SJCRH30 (cell line): ENCODE measurements at places on chromosomes 11 and 22. TPM values are rescaled to one million over a fixed set of nuclear protein-coding genes. Genes with fewer than 3 reads are reported as not detected.

OR6T1 gene
- total RNA-seq = not detected in 2 replicates

TBCEL gene
- total RNA-seq = 16.2 and 18.0 TPM in 2 replicates

IGLL1 gene
- 0.36 TPM in 1 of 2 replicates, not detected in the other for total RNA-seq

BAIAP2L2 gene
- not detected in 2 replicates for total RNA-seq

LRRC4C gene
- total RNA-seq = 0.06 TPM in 1 of 2 replicates, not detected in the other

PLEKHA7 gene
- total RNA-seq = 0.03 TPM in 1 of 2 replicates, not detected in the other

MIOX gene
- total RNA-seq = not detected in 2 replicates

DNA sequence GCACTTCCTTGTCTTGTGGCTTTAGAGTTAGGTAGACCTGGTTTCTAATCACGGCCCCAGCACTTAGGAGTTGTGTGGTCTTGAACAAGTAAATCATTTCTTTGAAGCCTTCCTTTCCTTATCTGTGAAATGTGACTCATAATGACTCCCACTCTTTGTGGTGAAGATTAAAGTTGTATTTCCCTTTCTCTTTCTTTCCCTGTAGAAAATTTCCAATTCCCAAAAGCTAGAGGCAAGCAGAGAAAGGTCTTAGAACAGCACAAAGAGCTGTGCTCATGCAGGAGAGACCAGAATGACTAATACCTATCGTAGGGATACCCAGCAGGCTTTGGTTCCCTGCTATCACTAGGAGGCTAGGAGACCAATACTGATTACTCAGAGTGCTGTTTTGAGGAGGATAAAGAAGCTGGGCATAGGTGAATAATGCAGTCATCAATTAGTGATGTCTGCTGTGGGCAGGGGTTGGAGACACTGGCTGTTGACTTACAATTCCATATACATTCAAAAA is 270.7 kb upstream of the SYN3 start:
- DNase-seq = peak; percentile 10
- H3K27ac ChIP-seq = no peak overlapping the region
- peaks cover 6% of the 10 kb centered on the region; the same call in 1 of the 2 replicates for H3K4me1 ChIP-seq
- H3K4me3 ChIP-seq = no peak overlapping the region

DNA sequence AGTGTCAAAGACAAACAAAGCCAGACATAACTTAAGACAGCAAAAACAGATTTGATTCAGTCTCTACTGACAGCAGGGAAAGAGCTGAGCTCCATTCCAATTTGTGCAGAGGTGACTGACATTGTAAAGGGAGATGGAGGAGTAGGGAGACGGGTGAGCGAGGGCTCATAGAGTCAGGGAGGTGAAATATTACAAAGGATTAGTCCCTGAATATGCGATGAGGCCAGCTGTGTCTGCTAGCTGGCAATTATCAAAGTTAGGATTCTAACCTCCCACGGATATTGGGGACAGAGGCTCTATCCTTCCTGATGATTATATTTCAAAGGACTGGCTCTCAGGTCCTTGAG is 8.3 kb downstream of the PLAAT2 start:
- no peak overlapping the region for H3K4me3 ChIP-seq
- peaks cover 7% of the 10 kb centered on the region for H3K4me1 ChIP-seq
- H3K27me3 ChIP-seq = no peaks in the 10 kb centered on the region
- no peaks in the 10 kb centered on the region for H3K36me3 ChIP-seq
- no peak for DNase-seq

- H3K36me3 ChIP-seq = no peaks in the 10 kb centered on the region
- H3K4me1 ChIP-seq = no peaks in the 10 kb centered on the region
- no peaks in the 10 kb centered on the region for H3K27me3 ChIP-seq
- no peak overlapping the region for H3K27ac ChIP-seq
These were observed 667.0 kb downstream of the NTM start for GRCh38 chr11:132037467-132037862.

GRCh38 chr11:121766991-121767390 is 314.2 kb upstream of the SORL1-AS1 start:
- no peak for DNase-seq
- no peaks in the 10 kb centered on the region for H3K27me3 ChIP-seq
- peaks cover 7% of the 10 kb centered on the region; the same call in 1 of the 2 replicates for H3K4me1 ChIP-seq
- 0 out of 2 replicates have a peak, but pooled peaks cover 3% of the 10 kb centered on the region for H3K36me3 ChIP-seq
- H3K27ac ChIP-seq = no peak overlapping the region

GRCh38 chr22:17272511-17272991 is 53.3 kb upstream of the ADA2 start:
- H3K27ac ChIP-seq = no peak overlapping the region
- H3K36me3 ChIP-seq = no peaks in the 10 kb centered on the region
- H3K27me3 ChIP-seq = no peaks in the 10 kb centered on the region
- H3K4me1 ChIP-seq = peaks cover 13% of the 10 kb centered on the region

DNA sequence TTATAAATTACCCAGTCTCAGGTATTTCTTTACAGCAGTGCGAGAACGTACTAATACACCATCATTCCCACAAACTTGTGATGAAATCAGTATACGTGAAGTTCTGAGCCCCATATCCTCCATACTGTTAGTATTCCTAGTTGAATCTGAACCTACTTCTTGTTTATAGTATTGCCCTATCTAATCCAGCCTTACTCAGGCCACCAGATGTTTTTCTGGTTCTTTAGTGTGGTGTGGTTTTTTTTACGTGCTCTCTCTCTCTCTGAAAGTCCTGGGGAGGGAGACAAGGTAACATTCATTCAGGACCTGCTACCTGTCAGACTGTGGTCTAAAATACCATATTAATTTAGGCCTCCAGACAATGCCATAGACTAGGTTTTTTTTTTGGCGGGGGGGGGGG is 47.6 kb upstream of the TEAD1 start:
- H3K36me3 ChIP-seq = no peaks in the 10 kb centered on the region
- H3K27me3 ChIP-seq = no peaks in the 10 kb centered on the region
- no peak overlapping the region for H3K27ac ChIP-seq
- no peak for DNase-seq
- H3K4me3 ChIP-seq = no peak overlapping the region
- H3K4me1 ChIP-seq = 0 out of 2 replicates have a peak, but pooled peaks cover 5% of the 10 kb centered on the region

DNA sequence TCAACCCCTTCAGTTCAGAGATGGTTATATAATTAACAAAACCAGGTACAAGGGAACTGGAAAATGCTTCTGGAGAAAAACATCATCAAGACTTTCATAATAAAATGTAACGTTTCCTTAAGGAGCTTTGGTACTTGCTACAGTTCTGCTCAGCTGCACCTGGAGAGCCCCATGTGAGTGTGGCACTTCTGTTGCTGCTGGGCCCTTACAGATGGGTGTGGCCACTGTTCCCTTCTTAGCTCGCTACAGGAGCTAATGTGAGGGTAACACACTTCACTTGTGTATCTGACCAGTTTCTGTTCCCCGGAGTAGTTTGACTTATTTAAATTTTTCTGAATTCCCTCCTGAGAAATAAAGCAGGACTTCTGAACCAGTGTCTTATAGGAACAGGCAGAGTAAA is 4.0 kb downstream of the POU2AF3 start:
- H3K27me3 ChIP-seq = no peaks in the 10 kb centered on the region
- H3K27ac ChIP-seq = no peak overlapping the region
- no peak overlapping the region for H3K4me3 ChIP-seq
- H3K36me3 ChIP-seq = no peaks in the 10 kb centered on the region

GRCh38 chr11:13216019-13216710 is 61.4 kb upstream of the BMAL1 start:
- peak overlapping the region; percentile 93 for H3K27ac ChIP-seq
- H3K4me1 ChIP-seq = peaks cover 15% of the 10 kb centered on the region

DNA sequence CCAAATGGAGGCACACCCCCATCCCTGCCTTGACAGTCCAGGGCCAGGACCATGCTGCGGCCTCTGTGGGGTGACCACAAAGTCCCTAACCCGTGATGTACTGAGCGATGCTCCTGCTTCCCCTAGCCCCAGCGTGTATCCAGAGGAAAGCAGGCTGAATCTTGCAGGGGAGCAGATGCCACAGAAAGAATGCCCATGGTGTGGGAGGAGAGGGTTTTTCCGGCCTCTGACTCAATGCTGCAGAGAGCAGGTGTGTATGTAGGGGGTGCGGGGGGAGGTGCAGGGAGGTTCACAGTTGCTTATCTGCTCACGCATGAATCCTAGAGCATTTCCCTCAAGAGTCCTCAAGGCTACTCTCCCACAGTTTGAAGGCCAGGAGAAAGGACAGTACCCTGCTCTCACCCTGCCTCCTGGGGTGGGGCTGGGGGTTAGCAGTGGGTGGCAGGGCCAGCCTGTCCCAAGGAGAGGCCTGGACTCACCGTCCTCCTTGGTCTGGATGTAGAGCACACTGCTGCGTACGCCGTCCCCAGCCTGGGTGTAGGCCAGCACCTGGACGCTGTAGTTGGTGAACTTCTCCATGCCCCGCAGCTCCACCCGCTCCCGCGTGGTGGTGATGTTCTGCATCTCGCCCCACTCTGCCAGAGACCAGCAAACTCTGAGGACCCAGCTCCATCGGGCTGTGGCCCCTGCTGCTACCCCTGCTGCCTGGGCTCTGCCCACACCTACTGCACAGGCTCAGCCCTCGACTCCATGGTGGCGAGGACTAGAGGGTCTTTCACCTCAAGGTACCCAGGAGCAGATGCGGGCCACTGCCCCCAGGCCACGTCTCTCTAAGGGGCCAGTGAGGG is 130.8 kb downstream of the CEP164 start:
- DNase-seq = peak; percentile 26
- H3K4me3 ChIP-seq = no peak overlapping the region
- no peak overlapping the region for H3K27ac ChIP-seq

DNA sequence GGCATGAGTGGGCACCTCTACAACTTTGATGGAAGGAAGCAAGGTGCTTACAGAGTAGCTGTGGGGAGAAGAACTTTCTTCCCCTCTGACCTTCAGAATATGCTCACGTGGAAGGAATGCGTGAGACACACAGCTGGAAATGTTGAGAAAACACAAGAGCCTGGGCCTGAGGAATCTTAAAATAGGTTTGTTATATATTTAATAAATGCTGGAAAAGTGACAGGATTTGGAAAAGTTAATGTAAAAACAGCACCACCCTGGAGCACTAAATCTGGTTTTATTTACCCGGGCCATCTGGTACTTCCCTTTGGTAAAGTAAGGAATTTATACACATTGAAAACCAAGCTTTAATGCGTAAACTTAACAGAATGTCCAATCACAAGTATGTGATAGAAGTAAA is 14.0 kb upstream of the AMPD3 start:
- no peak overlapping the region for H3K4me3 ChIP-seq
- no peaks in the 10 kb centered on the region for H3K36me3 ChIP-seq
- no peaks in the 10 kb centered on the region for H3K4me1 ChIP-seq

DNA sequence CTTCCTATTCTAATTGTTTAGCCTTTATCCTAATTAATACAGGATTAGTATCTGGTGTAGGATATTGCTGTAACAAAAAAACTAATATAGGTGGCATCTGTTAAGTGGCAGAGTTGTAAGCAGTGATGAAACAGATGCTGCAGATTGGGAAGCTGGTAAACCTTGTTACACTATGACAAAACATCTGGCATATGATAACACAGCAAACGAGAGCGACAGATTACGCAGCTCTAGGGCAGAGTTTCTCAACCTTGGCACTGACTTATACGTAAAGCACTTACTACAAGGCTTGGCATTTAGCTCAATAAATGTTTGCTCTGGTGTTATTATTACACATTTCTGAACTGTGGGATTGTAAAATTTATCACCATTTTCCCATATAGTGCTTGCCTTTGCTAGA is 137.0 kb downstream of the ATG16L2 start:
- H3K4me1 ChIP-seq = no peaks in the 10 kb centered on the region
- no peak overlapping the region for H3K4me3 ChIP-seq
- H3K27ac ChIP-seq = no peak overlapping the region
- DNase-seq = no peak

GRCh38 chr11:118370774-118371173 is 11.4 kb downstream of the UBE4A start:
- no peaks in the 10 kb centered on the region for H3K27me3 ChIP-seq
- no peak overlapping the region for H3K4me3 ChIP-seq
- no peak for DNase-seq
- no peak overlapping the region for H3K27ac ChIP-seq
- H3K36me3 ChIP-seq = peaks cover 16% of the 10 kb centered on the region; the same call in 1 of the 2 replicates
